ENCODE measurements at places on chromosomes 2 and 18.
A peak's percentile ranks its signal among the peaks of the same experiment; 100 is the strongest.

DNA sequence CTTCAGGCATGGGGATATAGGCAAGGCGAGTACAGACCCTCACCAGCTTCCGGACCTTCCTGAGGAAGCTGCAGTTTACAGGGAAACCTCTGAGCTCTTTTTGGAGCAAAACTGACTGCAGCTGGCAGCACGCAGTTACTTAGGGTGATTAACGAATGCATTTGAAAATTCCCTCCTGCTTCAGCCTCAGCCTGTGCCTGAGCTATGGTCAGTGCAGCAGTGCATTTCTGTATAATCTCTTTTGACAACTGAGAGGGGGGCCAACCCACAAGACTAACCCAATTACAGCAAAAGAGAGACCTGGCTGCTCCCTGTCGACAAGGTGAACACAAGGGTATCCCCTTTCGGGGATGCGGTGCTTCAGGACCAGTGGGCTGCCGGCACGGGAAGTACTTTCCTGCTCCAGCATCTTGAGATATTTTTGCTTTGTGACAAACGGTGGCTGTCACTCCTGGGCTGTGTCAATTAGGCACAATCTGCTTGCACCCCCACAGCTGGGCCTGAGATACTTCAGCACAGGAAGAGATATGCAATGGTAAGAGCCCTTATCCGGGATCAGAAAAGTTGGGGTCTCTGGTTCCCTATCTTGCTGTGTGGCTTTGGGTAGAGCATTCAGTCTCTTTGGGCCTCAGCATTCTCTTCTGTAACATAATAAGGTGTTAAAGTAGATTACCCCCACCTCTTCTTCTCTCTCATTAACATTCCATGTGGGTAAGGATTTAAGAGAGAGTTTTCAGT, 141.0 kb downstream of the TMEM17 start:
- no peak for DNase-seq

DNA sequence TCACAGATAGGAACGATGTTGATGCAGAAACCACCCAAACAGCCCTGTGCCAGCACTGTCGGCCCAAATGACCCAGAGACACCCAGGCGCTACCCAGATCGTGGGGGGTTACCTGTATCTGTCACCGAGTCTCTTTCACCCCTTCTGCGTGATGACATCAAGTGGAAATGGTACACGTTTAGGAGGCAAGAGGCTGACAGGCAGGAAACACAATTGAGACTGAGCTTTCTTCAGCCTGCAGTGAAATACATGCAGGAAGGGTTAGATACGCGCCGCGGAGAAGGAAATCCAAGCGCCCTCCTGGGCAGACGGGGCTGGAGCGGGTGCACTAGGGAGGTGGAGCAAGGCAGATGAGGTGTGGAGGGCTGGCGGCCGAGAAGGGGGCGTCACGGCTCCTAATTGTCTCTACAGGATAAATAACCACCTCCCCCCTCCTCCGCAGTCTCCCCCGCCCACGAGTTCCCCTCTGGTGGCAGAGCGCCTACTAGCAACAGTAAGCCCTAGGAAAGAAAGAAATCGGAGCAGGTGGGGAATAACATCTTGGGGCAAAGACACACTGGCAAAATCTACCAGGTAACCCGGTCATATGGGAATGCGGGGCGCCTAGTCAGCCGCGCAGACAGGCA, at the start of gene RNF152:
RNF152 (minus strand) TSS at position 325 of the 626 bp plus-strand sequence. CDS start 76,544 bp downstream, outside the sequence.
- DNase-seq: peak; percentile 48

DNA sequence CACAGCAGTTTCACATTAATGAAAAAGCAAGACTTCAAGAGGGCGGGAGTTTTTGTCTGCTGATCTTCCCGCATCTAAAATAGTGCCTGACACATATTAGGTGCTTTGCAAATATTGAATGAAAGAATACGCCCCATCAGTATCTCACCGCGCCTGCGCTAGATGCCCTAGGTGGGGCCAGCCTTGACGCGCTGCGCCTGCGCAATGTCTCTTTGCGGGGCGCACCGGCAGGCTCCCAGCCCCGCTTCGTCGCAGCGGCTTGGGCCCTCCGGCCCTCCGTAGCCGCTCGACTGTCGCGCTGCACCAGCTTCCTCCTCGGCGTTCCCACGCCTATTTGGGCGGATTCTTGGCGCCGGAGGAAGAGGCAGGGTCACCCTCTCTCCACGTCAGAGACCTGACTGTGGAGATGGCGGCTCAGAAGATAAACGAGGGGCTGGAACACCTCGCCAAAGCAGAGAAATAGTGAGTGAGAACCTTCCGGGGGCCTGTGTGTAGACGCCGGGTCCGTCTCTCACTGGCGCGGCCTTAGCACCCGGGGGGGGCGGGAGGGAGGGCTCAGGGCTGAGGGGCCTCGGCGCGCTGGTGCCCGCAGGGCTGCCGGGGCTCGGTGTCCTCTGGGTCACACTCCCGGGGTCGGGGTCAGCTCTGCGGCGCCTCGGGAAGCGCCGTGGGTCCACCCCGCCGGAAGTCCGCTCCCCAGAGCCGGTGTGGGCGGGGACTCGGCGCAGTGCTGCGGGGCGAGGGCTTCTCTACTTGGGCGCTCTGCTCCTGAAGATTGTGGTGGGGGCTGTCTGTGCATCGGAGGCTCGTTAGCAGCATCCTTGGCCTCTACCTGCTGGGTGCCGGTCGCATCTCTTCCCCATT, at the start of gene NAPG:
NAPG (plus strand) TSS at position 331 of the 864 bp plus-strand sequence; CDS start at position 407, 76 bp downstream.
- DNase-seq: peak; percentile 96

DNA sequence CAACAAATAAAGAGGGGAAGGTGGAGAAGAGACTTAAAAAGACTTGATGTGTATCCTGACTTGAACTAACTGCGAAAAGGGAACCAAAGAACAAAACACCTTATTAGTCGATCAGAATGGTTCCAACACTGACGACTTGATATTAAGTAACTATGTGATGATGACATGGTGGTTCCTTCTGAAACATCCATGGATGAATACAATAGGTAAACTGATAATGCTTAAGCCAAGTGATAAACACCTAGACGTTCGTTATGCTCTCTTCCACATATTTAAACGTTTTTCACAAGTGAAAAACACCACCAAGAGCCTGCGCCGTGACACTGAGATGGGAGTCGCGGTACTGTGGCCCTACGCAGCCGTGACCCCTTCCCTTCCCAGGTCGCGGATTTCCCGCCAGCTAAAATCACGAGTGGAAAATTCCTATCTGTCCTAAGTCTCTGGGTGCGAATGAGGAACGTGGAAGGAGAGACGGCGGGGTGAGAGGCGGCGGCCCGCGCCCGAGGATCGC, 797 bp downstream of the TTC32 start:
- no peak for DNase-seq

- DNase-seq: no peak
These were observed 50.6 kb downstream of the GALNT3 start for GRCh38 chr2:165743442-165743841.

DNA sequence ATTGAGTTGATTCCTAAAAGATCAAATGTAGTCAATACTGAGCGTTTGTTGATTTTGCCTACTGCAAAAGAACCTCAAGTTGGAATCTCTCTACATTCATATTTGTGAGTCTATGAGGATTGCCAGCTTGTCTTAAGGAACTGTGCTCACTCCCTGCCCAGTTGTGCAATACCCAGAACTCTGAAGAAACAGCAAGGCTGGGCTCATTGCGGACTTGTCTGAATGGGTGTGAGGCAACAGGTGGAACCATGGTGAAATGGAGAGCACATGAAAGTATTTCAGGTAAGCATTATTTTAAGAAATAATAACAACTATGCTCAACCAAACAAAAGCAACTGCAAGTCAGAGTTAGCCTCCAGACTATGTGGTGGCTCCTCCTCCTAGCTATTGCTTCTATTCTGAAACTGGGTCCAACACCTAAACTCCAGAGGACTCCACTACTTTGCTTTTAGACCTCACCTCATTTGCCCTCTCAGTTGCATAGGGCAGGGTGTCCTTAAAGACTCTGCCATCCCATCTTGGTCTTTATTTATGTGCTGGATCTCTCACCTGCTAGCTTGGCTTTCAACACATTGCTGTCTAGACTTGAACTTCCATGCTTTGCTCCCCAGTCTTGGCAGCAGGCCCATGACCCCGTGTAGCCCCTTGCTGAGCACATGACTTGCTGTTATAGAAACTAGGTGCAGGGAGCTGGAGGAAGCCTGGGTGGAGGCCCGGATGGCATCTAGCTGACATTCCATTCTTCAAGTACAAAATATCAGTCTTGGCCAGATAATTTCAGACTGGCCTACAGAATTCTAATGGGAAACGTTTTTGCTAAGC, 94.8 kb upstream of the ARL5A start:
- peak; percentile 82 for DNase-seq

DNA sequence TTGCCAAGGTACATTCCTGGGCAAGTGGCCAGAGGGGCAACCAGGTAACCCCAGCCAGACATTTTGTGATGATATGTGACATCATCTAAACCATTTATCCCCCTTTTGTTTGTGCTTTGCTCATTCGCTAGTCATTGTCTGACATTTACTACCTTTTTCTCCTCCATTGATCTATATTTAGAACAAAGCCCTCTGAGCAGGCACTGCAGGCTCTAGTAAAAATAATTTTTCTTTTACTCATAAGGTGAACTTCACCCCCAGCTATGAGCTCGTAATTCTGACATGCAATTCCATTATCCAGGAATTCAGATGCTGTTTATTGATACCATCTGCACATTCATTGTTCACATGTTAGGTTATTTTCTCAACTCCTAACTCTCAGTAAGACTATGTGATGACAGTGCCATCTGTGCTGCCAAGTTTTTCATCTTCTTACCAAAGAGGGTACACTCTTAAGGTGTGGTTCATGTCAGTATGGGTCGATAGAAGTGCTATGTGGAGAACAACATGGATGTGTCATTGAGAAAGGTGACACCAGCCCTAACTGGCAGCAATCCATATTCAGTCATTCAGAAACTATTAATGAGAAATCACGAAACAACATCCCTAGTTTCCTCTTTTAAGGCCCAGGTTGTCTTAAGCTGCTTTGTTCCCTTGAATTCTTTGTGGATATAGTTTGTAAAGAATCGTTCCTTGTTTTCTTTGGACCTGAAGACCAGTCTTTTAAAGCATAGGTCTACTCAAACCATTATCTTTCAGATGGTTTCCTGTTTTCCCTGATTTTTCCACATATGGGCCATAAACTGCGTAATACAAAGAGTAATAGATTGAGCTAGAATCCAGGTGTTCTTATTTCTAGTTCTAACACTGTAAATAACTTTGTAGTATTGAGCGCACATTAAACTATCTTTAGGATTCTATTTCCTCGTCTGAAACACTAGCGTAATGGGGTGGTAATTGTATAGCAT, 978.1 kb upstream of the CDH2 start:
- DNase-seq: no peak

DNA sequence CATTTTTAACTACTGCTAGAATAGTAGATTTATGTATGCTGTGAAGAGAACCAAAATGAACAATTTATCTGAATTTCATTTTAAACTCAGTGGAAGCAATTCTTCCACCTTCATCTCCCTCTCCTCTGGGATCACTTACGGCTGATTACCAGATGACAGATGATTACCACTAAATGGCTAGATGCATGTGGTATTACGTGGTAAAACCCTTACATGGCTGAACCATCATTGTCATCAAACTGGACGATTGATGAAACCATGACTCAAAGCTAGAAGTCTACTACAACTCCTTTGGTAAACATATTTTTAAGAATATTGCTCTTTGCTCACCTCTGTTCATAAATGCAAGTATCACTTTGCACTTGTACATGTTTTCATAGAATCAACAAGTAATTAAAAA, 48.5 kb upstream of the DOCK10 start:
- DNase-seq: no peak

DNA sequence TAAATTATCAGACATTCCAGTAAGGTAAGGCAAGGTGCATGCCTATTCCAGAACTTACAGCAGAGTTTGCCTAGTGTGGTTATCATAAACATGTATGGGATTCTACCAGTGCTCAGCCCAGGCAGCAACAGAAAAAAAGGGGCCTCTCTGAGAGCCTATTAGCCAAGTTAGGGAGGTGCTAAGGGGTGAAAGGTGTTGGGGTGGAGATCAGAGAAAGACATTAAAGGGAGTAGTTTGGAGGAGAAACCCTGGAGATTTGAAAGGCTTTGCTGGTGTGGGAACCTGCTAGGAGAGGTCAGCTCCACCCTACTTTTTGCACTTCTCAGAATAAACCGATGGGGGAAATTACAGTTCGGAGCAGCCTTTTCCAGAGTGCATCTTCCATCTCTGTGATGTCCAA, 2.9 kb downstream of the ARPC2 start:
- DNase-seq: no peak

DNA sequence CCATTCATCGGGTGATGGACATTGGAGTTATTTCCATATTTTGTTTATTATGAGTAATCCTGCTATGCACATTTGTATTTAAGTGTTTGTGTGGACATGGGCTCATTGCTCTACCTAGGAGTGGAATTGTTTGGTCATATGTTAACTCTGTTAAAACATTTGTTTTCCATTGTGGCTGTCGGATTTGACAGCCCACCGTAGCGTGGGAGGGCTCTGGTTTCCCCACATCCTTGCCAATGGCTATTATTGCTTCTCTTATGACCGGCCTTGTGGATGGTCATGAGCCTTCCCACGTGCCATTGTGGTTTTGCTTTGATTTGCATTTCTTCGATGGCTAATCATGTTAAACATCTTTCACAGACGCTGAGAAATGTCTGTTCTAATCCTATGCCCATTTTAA, 92.0 kb downstream of the ZNF236 start:
- DNase-seq: no peak

DNA sequence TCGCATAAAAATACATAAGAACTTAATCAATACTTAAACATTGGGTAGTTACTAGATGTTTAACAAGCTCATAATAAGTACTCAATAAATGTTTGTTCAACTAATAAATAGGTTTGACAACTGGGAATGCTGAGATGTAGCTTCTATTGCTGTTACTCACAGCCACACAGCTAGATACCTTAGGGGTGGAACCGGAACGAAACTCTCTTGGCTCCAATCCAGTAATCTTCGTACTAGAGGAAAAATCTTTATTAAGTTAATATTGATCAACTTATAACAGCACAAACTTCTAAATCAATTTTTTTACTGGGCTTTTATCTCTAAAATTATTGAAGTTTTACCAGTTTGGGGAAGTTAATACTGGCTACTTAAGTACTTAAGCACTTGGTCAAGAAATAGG, 247.8 kb downstream of the PAX3 start:
- DNase-seq: no peak

- no peak for DNase-seq
These were observed 245.8 kb downstream of the SOX11 start for GRCh38 chr2:5937851-5938565.
